ENCODE measurements at places on chromosomes 2 and 18.

GRCh38 chr2:46171411-46171953 lies 125.7 kb upstream of the EPAS1 start:
- no peak for DNase-seq

DNA sequence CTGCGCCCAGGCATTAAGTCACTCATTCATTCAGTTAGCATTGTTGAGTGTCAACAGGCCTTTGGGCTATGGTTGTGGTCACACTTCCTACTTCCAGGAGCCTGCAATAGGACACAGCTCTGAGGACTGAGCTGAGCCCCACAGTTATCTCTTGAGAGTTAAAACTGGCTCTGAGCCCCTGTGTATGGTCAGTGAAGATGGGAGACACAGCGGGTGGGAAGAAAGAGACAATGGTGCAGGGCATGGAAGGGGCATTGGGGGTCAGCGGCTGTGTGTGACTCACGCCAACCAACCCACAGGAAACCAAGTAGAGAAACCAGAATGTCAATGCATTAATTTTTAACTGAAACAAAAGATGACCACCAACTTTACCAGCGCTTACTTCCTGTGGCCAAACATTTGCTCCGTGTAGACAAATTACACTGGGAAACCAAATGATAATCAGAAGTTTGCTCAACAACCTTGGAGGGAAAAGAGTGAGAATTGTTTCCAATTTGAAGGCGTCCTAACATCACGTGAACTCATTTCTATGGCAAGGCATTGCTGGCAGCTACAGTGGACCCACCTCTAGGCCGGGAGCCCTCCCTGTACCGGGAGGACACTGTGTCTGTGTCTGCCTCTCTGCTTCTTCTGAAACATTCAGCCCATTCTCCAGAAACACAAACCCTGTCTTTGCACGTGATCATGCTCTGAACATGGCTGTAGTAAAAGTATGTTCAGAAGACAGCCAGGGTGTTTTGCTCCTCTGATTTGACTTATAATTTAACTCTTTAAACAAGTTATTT lies 212.0 kb upstream of the ID2 start:
- DNase-seq: no peak

DNA sequence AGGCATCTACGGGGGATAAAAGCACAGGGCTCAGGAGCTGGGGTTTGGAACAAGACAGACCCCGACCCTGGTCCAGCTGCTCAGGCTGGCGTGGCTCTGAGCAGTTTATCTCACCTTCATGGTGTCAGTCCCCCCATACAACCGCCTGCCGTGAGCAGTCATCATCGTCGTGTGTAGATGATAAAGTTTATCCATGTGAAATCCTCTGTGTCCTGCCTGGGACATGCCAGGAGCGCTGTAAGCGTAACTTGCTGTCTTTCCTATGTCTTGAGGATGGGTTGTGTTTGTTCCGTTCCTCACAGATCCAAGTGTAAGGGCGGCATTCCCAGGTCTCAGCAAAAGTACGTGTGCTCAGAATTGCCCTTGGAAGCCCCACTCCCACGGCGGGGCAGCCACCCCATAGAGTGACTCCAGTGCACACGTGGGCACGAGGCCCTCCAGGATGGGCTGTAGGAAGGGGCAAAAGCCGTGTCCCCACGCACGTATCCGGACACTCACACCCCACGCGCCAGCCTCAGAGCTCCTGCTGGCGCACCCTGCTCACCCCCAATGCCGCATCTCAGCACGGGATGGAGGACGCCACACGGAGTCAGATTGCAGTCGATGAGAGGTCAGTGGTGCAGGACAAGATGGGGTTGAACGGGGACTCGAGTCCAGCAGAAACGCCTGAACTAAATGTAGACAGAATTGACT lies 50.9 kb downstream of the ADI1 start:
- peak; percentile 12 for DNase-seq

GRCh38 chr2:85132834-85133637 lies at the start of gene TCF7L1:
TCF7L1 (plus strand) TSS chr2:85133392; CDS start chr2:85133685, 293 bp downstream.
- DNase-seq: peak; percentile 94

- no peak for DNase-seq
Observed at GRCh38 chr2:145220496-145220895, 700.6 kb upstream of the ZEB2 start.

DNA sequence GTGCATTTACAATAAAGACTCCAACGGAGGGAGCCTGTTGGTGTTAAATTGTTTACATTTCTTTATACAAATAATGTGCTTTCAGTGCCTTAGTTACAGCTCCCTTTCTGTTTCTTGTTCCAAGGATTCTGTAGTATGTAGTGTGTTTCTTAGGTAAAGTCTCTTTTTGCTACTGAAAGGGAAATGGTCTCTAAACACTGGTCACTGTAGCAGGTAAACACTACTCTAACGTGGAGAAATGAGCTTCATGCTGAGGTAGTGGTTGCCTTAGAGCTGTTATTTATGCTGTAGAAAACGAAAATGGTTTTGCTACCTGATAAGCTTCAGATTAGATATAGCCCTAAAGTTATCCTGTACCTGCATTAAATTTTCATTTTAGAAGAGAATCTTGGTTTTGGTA lies 163.6 kb downstream of the CAPN13 start:
- DNase-seq: no peak

- no peak for DNase-seq
Observed at GRCh38 chr2:212001325-212001724, 537.3 kb downstream of the ERBB4 start.

DNA sequence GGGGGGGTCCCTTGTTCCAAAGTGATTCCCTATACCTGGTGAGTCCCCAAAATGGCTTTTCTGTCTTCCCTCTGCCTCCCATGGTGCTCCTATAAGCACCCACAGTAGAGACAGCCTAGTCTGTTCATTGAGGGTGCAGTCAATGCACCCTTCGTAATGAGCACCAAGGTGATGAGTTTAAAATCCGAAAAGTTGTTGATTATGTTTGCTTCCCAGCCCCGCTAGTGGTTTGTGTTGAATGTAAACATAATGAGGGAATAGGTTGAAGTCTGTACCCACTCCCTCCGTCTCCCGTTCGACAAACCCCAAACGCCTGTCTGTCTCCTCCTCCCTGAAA lies 2.3 kb downstream of the FOSL2 start:
- DNase-seq: no peak

DNA sequence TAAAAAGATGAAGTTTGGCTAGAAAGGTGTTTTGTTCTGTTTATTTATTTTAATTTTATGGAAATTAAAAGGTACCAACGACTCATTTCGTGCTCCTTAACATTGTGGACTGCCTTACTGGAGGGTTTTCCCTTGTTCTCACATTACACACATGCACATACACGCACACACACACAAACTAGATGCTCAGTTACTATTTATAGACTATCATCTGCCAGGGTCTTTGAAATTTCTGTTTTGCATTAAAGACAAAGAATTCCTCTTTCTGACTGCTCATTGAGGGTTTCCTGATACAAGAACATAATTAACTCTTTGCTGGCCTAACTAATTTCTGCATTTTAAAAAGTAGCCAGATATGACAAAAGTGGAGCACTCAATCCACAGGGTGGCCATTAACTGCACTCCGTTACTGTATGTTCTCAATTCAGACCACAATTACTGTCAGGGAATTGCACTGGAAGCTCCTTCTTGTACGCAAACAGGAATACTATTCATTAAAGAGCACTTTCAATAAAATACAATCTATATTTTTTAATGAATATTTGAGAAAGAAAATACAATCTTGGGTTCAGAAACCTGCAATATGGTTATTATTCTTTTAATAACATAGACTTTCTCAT lies 366.9 kb upstream of the GALNT5 start:
- no peak for DNase-seq

GRCh38 chr2:102144128-102144527 lies 1.6 kb downstream of the IL1R1 start:
- no peak for DNase-seq

DNA sequence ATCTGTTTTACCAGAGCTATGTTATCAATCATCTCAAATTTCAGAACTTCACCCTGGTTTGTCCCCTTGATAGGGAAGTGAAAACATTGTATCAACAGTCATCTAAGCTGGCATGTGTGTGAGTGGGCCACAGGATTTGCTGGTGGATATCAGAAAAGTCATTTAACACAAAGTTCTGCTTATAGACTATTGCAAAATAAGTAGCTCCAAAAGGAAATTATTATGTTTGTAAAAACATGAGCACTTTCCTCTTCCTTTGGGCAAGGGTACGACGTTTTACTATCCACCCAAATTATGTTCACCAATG lies 20.7 kb upstream of the COPS8 start:
- DNase-seq: no peak

GRCh38 chr2:187986390-187987105 lies 305.1 kb upstream of the GULP1 start:
- no peak for DNase-seq

- DNase-seq: peak; percentile 21
Observed at GRCh38 chr2:140842110-140842509, 1288.7 kb downstream of the LRP1B start.

DNA sequence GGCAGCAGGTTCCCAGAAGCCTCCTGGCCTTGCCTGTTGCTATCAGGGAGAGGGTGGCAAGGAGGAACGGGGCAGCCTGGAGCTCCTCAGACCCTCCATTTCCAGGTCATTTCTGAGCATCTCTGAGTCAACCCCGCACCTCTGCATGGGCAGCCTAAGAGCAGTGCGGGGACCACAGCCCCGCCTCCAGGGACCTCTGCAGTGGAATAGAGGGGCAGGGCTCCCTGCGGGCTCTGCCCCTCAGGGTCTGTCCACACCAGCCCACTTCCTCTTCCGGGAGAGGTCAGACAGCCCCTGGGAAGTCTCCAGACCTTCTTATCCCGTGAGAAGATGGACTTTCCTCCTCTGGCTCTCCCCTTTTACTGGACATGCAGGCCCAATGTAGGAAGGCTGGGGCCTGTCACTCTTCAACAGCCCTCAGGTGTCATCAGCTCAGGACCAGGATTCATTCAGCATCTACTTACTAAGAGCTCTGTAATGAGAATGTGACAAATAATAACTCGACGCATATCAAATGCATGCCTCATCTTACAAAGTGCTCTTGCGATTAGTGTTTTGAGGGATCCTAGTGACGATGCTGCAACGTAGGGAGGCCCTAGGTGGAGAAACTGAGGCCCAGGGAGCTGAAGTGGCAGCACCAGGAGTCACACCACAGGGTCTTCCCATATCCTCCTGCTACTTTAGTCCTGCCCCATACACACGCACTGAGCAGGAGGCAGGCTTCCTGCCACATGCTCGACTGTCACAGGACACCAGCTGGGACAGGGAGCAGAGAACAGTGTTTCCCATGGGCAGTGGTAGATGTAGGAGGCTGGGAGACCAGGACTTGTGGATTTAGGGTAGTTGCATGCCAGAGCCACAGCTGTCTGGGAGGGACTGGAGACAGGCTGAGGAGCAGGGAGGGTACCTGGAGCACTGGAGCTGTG lies 28.0 kb downstream of the SH2D6 start:
- DNase-seq: no peak

DNA sequence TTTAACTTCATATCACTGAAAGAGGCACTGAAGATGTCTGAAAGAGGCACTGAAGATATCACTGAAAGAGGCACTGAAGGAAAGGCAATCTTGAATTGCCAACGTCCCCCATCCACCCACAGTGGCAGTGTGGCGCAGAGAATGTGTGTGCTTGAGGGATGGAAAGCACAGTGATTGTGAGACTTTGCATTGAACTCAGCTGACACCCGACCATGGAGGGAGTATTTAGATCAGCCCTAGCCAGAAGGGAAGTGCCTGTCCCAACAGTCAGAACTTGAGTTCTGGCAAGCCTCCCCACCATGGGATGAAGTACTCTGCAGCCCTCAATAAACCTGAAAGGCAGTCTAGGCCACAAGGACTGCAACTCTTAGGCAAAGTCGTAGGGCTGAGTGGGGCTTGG lies 33.8 kb downstream of the MAP4K3 start:
- no peak for DNase-seq

DNA sequence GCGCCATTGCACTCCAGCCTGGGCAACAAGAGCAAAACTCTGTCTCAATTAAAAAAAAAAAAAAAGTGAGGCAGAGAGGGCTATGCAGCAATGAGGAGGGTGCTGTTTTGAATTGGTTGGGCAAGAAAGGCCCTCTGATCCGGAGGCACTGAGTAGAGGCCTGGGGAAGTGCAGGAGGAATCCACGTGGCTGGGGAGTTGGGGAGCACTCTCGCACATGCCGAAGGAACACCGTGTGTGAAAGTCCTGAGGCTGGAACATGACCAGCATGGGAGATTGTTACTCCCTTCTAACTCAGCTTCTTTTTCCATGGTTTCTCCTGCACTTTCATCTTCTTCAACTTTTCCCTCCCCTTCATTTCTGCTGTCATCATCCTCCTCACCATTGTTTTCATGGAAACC lies 347.9 kb upstream of the HS6ST1 start:
- no peak for DNase-seq

- no peak for DNase-seq
Observed at GRCh38 chr18:48227206-48227605, 182.0 kb downstream of the ZBTB7C start.

- DNase-seq: no peak
Observed at GRCh38 chr2:88018909-88019308, 2.6 kb upstream of the RNU2-63P start.

DNA sequence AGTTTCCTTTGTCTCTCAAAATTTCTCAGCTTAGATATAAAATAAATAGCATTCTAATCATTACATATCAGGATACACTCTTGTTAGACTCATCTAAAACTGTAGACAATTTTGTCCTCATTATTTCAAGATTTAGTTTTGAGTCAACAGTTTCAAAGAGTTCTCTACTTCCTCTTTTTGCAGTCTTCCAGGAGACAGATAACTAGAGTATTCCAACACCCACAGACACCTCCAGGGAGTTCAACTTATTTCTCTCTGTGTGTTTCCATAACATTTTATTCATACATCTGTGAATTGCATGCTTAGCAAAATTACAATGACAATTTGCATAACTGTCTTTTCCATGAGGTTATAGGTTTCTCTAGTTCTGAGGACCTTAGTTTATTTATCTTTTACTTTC lies 166.6 kb upstream of the HNMT start:
- DNase-seq: no peak

DNA sequence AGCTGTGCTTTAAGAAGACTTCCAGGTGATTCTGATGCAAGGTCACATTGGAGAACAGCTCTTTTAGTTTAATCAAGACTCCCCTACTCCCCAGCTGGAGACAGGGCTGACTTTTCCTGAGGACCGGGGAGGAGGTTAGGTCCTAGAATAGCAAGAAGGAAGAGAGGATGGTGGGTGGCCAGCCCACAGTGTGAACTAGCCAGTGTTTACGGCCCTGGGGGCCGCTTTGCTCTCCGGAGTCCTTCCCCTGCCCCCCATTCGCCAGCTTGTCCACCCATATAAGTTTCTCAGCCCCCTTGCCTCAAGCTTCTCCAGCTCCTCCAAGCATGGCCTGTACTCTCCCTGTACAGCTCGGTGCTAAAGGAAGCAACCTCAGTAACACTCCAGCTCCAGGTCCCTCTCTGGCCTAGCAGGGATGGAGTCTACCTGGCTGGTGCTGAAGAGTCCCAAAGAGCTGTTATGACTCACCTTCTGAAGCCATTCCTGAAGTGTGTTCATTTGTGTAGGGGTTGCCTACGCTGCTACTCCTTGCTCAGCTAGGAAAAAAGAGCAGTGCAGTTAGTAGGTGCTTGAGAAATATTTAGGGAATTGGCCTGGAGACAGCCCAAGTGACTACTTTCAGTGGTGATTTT lies 7.9 kb downstream of the INPP4A start:
- DNase-seq: no peak
